NCI-H1436 (cell line): ENCODE measurements at places on chromosomes 6 and 20.
A peak's percentile ranks its signal among the peaks of the same experiment; 100 is the strongest.

DNA sequence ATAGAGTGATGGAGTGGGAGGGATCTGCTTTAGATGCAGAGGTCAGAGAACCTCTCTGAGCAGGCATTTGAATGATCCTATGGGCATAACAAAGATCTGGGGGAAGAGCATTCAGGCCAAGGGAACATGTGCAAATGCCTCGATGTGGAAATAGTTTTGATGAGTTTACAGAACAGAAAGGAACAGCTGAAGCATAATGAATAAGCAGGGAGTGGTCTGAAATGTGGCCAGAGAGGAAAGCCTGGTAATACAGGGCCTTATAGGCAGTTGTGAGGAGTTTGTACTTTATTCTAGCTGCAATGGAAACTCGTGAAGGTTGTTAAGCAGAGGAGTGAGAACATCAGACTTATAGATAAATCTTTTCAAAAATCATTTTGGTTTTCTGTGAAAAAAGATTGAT is 33.0 kb upstream of the ME1 start:
- DNase-seq, result no peak

- DNase-seq, result no peak
Measured at GRCh38 chr6:9499709-9500108, 915.2 kb downstream of the TFAP2A start.

GRCh38 chr6:72861935-72862432 is 240.1 kb downstream of the KCNQ5 start:
- no peak for DNase-seq

DNA sequence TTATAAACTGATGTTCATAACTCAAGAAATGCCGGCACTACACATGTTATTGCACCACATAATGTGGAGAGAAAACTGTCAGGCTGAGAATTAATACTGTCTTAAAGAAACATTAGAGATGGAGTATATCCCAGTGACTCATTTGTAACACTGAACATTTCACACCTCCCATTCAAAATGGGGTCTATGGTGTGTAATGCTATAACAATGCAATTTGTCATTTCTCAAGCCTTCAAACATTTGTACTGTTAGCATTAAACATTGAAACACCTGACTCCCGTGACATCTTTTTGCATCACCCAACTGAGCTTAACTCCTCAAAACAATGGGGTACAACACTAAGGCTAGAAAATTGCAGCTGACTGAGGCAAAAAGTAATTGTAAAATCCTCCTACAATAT is 151.7 kb downstream of the DST start:
- no peak for DNase-seq

- no peak for DNase-seq
Measured at GRCh38 chr6:157484181-157484580, 103.2 kb downstream of the ZDHHC14 start.

- DNase-seq, result no peak
Measured at GRCh38 chr20:965956-966355, 36.2 kb downstream of the RSPO4 start.

DNA sequence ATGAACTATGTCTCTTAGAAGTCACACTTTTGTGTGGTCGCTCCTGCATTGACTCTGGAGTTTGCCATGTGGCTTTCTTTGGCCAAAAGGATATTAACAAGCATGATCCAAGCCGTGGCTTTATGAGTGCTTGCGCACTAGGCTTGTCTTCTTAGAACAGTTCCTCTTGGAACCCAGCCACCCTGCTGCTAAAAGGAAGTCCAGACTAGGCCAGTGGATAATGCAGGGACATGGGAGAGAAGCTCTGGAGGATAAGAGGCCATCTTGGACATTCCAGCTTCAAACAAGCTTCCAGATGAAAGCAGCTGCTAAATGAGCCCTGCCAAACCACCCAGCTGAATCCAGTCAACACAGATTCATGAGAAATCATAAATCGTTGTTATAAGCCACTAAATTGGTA is 346.4 kb downstream of the CDC5L start:
- DNase-seq, result no peak

DNA sequence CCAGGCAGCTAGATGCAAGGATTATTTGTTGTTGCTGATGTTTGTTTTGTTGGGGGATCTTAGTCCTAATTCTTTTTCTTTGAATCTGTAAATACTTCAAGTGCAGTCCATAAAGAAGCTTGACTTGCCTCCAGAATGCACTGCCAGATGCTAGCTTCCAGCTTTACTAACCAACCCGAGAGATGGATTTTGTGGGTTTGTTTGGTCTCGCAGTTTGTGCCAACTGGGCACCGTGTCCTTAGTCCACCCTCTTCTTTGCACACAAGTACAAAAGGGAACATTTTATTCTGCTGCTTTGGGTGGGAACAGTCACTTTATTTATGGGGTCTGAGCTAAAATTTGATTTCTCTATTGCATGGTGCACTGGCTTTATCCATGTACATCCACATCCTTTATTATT is 212.0 kb downstream of the PLCB1 start:
- DNase-seq, result no peak

GRCh38 chr20:21047981-21048380 is 58.2 kb downstream of the LINC00237 start:
- DNase-seq, result no peak

DNA sequence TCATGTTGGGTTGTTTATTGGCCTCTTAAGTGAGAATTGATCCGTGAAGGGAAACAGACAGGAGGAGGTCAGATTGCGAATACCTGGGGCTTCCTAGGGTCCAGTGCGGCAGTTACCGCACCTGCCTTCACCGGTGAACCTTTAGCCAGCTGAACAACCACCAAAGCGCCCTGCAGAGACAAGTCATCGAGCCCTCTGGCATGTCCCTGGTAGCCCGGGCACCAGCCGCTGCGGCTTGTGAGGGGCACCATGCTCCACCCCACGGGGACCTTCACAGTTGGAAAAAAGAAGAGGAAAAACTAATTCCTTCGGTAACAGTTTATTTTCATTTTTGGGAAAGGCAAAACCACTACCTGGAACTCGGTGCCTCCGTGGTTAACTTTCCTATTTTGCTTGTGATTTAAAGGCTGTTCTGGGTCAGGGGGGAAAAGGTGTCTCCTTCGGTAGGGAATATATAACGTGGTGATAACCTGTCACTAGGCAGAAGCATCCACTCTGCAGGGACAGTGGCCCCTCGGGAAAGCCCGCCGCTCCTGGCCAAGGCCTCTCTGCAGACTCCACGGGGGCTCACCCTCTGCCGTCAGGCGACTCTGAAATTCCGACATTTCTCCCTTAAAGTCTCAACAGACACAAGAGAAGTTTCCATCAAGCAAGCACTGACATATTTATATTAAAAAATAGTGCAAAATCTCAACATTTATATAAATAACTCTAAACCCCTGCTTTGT is 30.7 kb upstream of the ZBP1 start:
- DNase-seq, result no peak

DNA sequence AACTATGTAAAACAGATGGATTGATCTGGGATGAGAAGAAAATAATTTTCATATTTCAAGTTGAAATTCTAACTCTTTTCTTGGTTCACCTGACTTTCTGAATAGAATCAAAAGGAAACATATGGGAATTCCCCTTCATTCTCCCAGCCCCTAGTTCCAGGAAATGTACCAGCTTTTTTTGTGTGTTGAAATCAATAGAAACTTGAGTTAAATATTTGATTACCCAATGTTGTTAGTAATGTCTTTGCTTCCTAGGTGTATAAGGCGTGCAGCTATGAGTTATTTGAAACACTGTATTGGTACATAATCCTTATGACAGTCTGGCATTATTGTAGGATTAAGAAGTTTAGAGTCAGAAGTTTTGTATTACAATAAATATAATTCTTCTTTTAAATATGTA is 21.5 kb downstream of the VNN2 start:
- no peak for DNase-seq

GRCh38 chr6:154298297-154298696 is 58.3 kb downstream of the IPCEF1 start:
- no peak for DNase-seq

GRCh38 chr6:53618219-53618618 is 47.3 kb downstream of the KLHL31 start:
- no peak for DNase-seq

DNA sequence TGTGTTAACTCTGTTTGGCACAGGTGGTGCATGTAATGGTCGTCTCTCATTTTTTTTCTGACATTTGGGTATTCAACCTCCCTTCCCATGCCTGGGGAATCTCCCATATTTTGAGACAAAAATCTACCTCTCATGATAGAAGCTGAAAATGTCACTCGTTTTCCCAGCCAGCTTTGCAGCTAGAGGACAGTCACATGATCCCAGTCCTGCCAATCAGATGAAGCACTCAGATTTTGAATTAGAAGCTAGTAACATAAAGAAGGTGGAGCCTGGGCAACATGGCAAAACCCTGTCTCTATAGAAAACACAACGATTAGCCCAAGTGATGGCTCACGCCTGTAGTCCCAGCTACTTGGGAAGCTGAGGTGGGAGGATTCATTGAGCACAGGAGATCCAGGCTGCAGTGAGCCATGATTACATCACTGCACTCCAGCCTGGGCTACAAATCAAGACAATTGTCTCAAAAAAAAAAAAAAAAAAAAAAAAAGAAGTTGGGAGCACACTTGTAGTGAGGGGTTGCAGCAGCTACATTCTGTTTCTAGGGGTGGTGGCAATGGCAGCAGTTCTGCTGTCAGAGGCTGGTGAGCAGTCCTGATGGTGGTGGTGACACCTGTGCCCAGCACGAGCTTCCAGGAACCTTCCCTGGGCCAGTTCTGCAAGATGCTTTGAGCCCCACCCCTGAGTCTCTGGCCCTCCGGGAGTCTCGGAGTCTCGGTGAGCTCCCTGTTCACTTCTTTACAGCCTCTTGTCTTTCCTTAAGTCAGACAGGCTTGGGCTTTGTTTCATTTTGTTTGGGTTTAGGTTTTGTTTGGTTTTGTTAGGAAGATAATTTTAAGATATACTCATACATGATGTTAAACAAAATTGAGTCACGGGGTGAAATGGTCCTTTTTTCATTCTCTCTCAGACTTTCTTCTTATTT is 94.1 kb upstream of the KCNG1 start:
- DNase-seq, result no peak

DNA sequence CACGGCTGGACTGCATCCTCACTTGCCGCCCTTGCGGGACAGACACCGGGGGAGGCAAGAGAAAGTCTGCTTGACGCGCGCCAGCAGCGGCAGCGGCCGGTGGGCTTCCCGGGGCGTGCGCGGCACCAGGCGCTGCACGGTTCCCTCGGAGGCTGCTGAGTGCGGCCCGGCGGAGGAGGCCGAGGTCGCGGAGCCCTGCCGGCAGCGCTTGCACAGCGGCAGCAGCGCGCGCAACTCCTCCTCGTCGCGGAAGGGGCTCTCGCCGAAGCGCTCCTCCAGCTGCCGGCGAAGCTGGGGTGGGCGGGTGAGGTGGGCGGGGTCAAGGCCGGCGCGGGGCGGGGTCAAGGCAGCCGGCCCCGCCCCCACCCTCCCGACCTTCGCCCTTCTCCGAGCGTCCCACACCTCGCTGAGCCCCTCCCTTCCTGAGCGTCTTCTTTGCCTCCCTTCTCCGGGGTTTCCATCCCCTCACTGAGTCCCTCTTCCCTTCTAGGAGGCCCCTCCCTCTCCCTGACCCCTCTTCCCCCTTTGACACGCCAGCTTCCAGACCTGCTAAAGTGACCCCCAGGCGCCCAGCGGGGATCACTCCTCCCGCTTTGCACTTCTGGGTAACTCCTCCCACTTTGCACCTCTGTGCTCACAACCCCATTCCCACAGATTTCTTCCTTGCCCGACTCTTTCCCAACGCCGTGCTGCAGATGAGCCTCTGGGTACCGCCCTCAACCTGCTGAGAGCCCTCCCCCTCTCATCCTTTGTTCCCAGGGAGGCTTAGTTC is 8.8 kb downstream of the DUSP15 start:
- DNase-seq, result peak; percentile 80

GRCh38 chr6:37059344-37060194 is 54.1 kb downstream of the FGD2 start:
- no peak for DNase-seq

DNA sequence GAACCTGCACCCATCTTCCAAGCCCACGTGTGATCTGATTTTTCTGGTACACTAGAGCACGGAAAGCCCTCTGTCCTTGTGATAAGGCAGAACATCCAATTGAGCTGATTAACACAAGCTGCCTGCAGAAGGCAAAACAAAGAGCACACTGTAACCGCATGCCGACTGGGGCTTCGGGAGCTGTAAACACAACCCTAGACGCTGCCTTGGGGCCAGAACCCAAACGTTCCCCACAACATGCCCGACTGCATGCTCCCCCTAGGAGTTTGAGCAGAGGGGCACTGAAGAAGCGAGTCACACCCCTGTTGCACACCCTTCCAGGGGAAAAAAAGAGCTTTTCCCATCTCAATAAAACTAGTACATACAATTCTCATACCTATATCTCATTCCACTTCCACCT is 470.7 kb downstream of the HTR1B start:
- no peak for DNase-seq

- DNase-seq, result no peak
Measured at GRCh38 chr20:63119121-63119962, 96.6 kb downstream of the YTHDF1 start.

DNA sequence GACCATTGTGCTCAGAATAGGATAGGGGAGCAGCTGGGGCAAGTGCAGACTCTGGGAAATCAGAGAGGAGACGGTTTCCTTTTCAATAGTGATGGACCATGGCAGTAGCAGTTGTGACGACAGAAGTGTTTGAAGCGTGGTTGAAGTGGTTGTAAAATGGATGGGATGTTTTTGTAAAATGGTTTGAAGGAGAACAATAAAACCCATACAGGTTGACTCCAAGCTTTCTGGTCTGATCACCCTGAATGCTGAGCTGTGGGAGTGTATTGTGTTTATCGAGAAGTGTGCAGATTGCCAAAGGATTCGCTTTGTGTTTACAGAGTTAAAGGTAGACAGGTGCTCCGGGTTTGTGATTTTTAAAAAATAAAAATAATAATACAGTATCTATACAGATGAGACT is 255.2 kb upstream of the SULF2 start:
- DNase-seq, result peak; percentile 14

- no peak for DNase-seq
Measured at GRCh38 chr6:158413814-158414565, 101.7 kb downstream of the TULP4 start.

- no peak for DNase-seq
Measured at GRCh38 chr6:11650025-11650696, 112.6 kb downstream of the TMEM170B start.

DNA sequence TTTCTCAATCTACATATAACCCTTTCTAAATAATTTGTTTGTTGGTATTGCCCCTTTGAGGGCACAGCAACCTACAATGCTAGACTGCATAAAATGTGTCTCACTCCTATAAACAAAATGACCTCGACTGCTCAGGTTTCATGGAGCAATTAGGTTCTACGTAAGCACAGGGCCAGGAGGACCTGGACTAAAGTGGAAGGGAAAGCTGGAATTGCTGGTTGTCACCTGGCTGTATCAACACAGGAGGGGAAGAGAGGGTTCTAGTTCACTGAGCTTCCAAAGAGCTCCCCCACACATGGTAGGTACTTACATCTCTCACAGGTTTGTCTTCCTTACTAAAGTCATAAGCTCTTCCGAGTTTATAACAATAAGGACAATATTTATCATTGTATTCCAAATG is 51.0 kb downstream of the NCOA6 start:
- no peak for DNase-seq
